Progenitor cell of endocrine pancreas (in vitro differentiated cells): ENCODE measurements at places on chromosomes 6 and 20. TPM values are rescaled to one million over a fixed set of nuclear protein-coding genes. Genes with fewer than 3 reads are reported as not detected.

DNA sequence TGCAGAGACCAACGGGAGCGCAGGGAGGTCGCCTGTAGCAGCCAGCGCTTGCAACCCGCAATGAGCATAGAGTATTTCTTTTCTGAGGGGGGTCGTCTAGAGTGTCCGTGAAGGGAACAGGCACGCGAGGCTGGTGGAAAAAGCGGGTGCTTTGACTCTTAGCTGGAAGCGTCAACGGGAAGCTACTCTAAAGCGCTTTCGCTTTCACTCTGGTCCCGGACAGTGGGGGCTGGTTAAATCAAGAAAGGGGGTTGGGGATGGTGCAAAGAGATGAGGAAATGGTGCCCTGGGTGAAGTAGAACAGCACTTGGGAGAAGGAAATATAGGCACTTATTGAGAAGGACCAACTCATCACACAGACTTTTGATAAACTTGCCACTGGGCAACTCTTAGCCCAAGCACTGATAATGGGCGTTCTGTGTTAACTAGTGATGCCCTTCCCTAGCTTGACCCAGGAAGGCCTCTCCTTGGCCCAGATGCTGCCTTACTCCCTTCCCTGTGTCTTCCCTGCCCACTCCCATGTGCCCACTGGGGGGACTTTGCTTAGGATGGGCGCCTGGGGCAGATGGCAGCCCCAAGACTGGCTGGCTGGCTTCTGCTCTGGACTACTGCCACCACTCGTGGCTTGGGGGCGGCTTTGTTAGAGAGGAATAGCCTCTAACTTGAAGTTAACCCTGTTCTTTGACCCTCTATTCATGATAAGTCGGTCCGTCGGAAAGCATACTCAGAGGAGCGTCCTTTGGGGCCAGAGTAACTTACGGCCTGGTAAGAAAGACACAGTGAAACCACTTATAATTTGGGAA, 585 bp downstream of the PSMB9 start:
- no peak for DNase-seq

The DLK2 gene
- total RNA-seq = 0.60 and 0.73 TPM in 2 replicates

- no peak for DNase-seq
These were observed 19.9 kb downstream of the EZR start for GRCh38 chr6:158799051-158799792.

GRCh38 chr6:132798869-132799538, 567 bp upstream of the SLC18B1 start:
- DNase-seq = peak; percentile 62

DNA sequence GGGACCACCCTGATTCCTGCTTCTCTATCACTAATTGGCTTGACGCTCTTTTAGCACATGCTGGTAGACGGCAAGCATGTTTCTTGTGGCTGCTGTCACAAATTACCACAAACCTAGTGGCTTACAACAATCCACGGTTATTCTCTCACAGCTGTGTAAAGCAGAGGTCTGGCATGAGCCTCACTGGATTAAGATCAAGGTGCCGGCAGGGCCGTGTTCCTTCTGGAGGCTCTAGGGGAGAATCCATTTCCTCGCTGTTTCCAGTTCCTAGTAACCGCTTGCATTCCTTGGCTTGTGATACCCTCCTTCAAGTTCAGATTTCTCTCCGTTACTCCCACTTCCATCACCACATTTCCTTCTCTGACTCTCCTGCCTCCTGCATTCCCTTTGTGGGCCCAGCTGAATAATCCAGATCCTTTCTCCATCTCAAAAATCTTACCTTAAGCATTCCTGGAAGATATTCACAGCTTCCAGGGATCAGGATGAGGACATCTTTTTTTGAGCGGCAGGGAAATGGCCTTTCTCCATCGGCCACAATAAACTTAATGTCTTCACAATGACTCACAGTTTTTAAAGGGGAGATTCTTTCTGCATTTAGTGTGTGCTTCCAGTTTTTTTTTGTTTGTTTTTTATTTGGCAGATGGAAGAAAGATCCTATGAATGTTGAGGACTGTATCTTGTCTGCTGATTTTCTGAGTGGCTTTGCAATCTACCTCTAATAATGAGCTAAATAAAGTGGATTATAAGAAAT, 39.9 kb downstream of the BMP6 start:
- DNase-seq = no peak
